ENCODE measurements at places on chromosomes 11 and 22.

DNA sequence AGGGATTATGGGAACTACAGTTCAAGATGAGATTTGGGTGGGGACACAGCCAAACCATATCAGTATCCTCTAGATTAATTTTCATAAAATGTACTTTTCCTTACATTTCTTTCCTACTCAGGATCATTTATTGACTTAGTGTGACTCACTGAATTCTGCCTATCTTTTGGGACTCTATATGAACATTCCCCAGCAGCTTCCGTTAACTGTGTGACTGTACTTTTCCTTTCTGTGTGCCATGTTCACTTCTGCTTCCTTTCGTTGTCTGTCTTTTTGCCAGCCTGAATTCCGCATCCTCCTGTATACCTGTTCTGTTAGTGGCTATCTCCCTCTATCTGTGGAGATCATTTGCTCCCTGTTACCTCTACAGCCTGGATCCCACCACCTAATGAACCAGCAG is 48.8 kb downstream of the SPECC1L start:
- DNase-seq: no peak

DNA sequence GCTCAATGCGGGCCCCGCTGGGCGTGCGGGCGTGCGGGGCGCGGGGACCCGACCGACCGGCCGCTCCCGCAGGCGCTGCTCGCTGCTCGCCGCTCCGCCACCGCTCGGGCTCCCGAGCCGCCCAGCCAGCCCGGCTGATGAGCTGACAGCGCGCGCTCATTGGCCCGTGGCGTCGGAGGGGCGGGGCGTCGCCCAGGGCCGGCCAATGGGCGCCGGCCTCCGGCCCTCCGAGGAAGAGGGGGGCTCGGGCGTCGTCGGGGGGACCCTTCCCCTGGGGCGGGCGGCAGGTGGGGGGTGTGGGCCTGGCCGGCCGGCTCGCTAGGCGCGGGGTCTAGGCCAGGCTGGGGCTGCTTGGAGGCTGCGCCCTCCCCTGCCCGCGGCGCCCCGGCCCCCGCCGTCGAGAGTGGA is at the start of gene SCUBE1:
Gene SCUBE1, minus strand, starts transcription at position 111 of the 408 bp plus-strand sequence. CDS start 111 bp downstream, outside the sequence.
- DNase-seq: no peak

GRCh38 chr22:36948273-36949225 is 35.1 kb downstream of the CSF2RB start:
- no peak for DNase-seq

DNA sequence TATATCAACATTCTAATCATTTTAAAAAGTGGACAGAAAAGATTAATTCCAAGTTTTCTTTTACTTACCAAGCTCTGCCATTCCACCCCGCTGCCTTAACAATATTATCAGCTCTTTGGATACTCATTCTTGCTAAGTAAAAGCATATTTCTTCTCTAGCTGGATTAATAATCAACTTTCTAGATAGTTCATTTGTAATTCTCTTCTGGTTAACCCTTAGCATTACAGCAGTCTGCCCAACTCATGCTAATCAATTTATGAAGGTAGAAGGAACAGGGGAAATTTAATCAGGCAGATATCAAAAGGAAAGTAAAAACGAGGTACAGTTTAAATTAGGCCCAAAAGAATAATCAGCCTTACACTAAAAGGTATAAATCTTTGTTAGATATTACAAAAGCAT is 41.0 kb upstream of the SOX6 start:
- no peak for DNase-seq

DNA sequence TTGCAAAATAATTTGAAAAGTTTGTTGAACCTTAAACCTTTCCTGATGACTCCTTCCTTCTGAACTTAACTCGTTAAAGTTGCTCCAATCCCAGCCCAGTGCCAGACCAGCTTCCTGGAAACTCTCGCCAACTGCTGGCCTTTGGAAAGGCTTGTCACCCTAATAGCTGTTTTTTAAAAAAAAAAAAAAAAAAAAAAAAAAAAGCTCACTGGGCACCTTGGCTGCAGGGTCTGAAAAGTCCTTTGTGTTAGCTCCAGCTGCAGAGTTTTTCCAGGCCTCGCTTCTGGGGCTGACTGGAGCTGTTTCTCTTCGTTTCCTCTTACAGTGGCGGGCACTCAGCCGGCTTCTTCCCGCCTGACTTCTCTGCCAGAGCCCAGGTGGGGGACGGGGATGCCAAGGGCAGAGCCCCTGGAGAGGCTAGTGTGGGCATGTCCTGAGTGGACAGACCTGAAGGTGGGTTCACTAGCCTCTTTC is 25.1 kb downstream of the KCNQ1OT1 start:
- no peak for DNase-seq

- DNase-seq: no peak
These were observed 552.8 kb downstream of the MIAT start for GRCh38 chr22:27210111-27210730.
